EL (cell line): ENCODE measurements at places on chromosomes 6 and 20.
A peak's percentile ranks its signal among the peaks of the same experiment; 100 is the strongest.

- no peak for DNase-seq
Measured at GRCh38 chr6:126041516-126041915, 55.2 kb downstream of the TRMT11 start.

GRCh38 chr6:11650025-11650696 lies 112.6 kb downstream of the TMEM170B start:
- DNase-seq = peak; percentile 93

GRCh38 chr6:2485116-2485515 lies 239.7 kb upstream of the GMDS start:
- no peak for DNase-seq

GRCh38 chr6:22067122-22067521 lies 229.7 kb downstream of the PRL start:
- no peak for DNase-seq

DNA sequence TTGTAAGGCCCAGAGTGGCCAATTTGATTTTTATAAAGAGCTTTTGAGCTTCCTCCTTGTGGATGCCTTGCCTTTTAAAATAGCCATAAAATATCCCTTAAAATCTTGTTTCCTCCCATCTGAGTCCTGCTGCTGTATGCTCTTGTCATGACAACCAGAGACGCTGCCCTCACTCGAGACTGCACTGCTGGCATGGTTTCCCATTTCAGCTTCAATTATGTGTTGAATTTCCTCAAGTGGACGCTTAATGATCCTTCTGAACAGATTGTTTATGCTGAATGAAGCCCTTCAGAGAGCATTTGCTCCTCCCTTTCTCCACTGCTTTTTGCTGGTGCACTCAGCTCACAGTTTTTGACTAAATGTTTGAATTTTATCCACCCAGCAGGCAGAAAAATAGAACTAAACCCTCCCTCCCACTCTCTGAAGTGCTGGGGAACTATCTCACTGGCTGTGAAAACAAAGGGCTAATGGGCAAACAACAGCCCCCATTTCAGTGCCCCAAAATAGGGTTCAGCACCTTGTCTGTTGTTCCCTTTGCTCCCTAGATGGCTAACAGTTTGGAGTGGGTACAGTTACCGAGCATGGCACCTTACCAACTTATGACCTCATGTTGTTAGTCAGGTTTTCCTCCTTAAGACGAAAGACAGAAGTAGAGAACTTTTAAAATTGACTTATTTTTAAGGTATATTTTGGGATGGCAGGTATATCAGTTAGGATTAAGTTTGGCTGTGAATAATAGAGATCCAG lies 45.5 kb upstream of the RNF8 start:
- DNase-seq = peak; percentile 10

DNA sequence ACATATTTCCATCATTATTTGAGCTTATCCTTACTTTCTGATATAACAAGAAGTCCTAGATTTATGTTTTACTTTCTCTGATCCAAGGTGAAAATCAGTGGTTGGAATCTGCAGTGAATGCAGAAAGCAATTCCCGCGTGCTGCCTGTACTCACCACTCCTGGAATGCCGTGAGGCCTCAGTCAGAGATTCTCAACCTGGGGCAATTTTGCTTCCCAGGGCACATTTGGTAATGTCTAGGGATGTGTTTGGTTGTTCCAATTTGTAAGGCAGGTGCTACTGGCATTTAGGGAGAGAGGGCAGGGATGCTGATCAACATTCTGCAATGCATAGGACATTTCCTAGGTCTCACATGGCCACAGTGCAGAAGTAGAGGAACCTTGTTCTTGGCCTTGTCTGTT lies 23.9 kb downstream of the CST4 start:
- DNase-seq = no peak

DNA sequence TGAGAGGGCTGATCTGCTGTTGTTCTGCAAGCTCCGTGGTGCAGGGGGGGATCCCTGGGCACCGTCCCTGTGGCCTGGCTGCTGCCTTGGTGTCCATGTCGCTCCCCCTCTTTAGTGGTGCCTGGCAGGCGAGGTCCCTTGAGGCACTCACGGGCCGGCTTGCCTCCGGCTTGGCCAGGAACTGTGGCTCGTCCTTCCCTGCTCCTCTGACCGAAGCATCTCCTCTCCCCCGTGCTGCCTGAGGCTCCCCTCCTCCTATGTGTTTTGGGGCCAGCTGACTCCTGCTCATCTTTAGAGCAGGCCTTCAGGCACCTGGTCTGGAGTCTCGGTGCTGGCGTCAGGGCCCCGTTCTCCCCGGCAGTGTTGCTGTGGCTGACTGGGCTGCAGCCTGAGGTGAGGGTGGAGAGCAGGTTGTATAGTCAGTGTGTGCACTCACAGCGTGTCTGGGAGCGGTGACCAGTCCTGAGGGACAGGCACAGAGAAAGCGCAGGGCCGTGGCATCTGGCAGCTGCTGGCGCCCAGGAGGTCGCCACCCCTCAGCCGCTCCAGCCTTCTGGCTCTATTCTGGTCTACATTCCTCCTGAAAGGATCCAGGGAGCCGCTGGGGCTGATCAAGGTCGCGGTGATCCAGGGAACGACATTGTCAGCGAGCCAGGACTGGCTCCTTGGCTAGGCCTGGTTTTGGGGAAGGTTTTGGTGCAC lies 43.7 kb downstream of the PYGB start:
- DNase-seq = no peak

DNA sequence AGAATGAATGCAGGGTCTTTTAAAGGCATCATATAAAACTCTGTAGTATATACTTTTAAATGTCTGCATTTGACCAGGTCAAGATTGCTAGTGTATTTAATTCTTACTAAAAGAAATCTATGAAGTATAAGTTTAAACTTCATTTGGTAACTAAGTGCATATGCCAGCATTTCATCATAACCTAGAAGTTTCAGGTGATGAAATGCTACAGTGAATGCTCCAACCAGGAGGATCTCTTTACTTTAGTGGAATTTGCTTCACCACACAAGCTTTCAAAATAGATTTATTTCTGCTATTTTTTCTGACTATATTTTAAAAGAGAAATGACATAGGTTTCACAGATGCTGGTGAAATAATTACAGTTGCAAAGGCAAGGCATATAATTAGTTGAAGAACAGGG lies 141.9 kb downstream of the HIVEP2 start:
- DNase-seq = no peak

GRCh38 chr6:4907602-4908001 lies 96.2 kb downstream of the RPP40 start:
- DNase-seq = no peak

DNA sequence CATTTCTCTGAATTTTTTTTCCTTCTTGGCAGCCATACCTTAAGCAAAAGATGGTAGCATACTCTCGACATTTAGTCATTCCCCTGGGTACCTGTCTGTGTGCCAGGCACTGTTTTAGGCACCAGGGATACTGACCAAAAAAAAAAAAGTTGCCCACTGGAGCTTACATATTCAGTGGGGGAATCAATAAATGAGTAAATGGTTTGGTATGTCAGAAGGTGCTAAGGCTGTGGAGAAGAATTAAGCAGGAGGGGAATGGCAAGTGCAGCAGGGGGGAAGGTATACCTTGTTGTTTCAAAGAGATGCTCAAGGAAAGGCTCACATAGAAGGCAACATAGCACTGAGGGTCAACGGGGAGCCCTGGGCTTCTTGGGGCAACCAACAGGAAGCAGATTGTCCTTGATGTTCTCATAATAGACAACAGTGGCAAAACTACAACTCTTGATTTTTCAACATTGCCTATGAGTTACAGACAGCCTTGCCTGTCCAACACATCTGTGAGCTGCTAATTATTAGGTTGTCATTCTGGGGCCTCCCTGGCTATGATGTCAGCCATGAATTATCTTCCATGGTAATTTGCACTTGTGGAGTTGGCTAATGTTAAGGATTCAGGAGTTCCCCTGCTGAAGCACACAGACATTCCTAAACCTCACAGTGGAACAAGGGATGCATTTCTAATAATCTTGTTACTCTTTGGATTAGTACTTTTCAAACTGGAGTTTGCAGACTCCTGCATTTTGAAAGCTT lies 19.6 kb downstream of the NT5E start:
- peak; percentile 53 for DNase-seq

- no peak for DNase-seq
Measured at GRCh38 chr6:150634176-150634963, 34.7 kb downstream of the PLEKHG1 start.

- no peak for DNase-seq
Measured at GRCh38 chr6:14625173-14625895, 507.8 kb downstream of the CD83 start.

- DNase-seq = no peak
Measured at GRCh38 chr6:90083891-90084290, 189.6 kb downstream of the GJA10 start.

GRCh38 chr20:51958099-51959065 lies 156.1 kb upstream of the SALL4 start:
- DNase-seq = no peak

DNA sequence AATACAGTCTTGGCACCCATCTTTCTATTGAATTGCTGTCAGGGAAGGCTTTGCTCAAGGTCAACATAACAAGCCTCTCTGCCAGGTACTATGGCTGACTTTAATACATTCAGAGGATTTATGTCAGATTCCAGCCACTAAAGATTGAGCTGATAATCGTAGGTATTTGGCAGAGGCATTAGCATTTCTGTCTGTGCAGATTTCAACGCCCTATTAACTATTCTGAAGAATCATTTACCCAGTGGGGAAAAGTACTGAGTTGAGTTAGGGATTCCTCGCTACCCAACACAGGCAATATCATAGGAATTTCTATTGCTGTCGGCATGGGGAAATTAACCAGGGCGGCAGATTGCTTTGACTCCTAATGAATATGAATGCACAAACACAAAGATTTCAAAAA lies 233.7 kb upstream of the SPTLC3 start:
- DNase-seq = no peak

- no peak for DNase-seq
Measured at GRCh38 chr6:105907301-105907700, 178.8 kb upstream of the PRDM1 start.

DNA sequence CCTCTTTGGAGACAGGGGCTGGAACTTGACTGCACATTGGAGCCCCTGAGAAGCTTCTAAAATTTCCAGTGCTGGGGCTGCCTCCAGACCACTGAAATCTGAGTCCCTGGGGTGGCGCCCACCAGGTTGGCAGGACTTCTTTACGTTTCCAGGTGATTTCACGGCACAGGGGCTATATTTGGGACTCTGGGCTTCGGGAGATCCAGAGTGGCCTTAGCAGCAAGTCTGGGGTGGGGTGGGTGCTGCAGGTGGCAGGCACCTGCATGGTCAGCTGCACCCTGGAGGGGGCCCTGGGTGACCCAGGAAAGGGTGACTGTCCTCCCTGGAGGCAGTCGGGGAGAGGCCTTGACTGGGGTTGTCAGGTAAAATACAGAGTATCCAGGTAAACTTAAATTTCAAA lies 135.5 kb upstream of the PHACTR3 start:
- no peak for DNase-seq

GRCh38 chr20:51703400-51704287 lies 64.5 kb downstream of the ATP9A start:
- no peak for DNase-seq

DNA sequence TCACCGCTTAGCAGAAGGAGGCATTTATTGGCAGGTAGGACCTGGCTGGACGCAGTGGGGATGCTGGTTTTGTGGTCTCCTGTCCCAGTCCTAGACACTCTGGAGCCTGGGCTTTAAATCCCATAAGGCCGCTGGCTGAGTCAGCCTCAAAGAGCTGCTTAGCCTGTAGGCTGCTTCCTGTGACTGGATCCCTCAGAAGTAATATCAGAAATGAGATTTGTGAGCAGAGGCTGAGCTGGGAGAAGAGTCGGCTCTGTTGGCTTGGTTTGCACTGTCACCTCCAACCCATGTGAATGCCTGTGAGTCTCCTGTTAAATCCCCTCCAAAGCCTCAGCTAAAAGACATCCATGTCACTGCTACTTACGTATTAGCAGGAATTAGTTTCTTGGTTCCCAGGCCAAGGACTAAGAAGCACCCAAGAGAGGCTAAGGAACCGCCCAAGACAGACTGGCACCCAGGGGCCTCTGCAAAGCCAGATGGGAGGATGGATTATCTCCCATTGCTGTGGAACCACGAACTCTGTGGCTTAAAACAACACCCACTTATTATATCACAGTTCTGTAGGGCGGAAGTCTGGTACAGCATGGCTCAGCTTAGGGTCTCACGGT lies 289.4 kb downstream of the CDC5L start:
- no peak for DNase-seq

- peak; percentile 13 for DNase-seq
Measured at GRCh38 chr6:116314218-116314617, 34.5 kb upstream of the TSPYL1 start.

DNA sequence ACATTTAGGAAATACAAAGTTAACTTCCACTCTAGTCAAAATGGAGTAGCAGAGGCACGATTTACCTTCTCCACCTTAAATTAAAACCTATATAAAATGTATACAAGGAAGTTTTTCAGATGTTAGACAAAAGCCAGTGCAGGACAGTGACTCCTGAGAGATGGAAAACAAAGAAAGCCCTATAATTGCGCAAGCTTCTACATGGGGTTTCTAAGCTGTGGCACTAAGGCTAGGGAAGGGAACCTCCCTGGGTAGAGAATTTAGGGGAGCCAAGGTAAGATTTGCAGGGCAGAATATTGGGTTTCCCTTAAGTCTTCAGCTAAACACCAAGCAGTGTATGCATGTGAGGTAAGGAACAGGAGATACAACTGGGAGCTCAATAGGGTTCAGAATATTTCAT lies 18.5 kb upstream of the ZC3H12D start:
- DNase-seq = no peak

DNA sequence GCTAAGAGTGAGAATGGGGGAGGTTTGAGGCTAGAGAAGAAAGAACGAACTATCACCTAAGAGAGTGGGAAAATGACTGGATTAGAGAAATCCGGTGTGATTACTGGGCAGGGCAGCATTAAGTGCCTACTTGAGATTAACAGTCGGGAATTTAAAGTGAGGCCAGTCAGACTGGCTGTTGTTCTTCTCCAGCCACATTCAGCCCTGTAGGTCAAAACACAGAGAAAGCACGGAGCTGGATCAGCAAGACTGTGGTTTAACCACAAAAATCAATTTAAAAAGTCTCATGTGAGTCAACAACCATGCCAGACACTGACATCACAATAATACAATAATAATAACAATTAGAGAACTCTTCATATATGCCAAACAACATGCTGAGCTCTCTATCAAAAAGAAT lies 301.9 kb upstream of the SGK1 start:
- peak; percentile 69 for DNase-seq

DNA sequence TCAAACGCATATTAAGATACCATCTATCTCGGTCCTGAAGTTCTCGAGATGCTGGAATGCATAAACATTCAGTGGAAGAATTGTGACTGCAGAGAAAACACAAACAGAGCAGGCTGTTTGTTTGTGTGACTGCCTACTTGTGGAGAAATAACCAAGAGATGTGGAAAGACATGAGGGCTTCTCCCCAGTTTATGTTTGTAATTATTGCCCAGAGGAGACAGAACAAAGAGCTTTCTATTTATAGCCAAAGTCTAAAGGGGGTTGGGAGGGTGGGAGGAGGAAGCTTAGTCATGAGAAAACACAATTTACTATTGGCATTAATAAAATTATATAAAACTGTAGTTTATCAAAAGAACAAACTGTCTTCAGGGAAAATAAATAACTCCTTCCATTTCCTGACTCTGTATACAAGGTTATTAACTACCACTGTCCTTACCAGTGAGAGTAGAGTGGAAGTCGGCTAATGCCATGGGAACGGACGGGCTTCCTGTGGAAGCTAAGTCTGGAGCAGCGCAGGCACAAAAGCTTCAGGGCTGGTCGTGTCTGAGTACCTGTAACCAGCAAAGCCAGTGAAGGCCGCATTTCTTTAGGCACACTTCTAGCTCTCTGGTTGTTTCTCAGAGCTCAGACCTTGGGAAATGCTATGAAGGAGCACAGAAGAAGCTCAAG lies 200.2 kb upstream of the SUPT3H start:
- no peak for DNase-seq
